NCI-H2081 treated with DMSO at 0.1 percent for 48 hours (cell line): ENCODE measurements at places on chromosomes 2 and 18.

DNA sequence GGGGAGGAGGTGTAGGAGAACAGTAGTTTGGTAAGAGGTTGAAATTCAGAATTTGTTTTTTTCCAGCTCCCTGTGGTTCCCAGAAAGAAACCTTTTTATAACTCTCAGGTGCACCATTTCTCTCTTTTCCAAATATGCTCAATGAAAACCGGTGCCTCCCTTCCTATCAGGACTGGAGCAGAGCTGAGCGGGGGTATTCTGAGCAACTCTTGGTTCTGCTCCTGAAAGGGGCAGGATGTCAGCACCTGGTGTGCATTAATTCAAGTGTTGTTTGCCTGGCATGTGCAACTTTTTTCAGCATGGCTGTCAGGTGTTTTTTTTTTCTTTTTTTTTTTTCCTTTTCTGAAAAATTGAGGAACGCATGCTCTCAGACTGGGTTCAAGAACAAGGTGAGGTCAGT, 74.1 kb downstream of the MAPK4 start:
- no peak for DNase-seq

- no peak for DNase-seq
Measured at GRCh38 chr2:122639176-122639575, 883.7 kb downstream of the TSN start.

- no peak for DNase-seq
Measured at GRCh38 chr2:219570924-219571310, 422 bp downstream of the OBSL1 start.

GRCh38 chr2:201621293-201621999, 21.9 kb downstream of the TMEM237 start:
- no peak for DNase-seq

DNA sequence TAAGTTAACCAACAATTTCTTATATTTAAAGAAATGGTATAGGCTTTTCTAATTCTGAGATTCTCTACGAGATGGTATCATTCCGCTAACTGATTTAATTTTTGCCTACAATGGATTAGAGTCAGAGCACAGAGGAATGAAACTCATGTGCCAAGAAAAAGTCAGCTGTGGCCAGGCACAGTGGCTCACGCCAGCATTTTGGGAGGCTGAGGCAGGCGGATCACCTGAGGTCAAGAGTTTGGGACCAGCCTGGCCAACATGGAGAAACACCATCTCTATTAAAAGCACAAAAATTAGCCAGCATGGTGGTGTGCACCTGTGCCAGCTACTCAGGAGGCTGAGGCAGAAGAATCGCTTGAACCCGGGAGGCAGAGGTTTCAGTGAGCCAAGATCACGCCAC, 17.0 kb upstream of the TTN start:
- no peak for DNase-seq

GRCh38 chr2:23705771-23706612, 220.9 kb downstream of the ATAD2B start:
- no peak for DNase-seq

GRCh38 chr2:98761267-98761781, 30.4 kb upstream of the MGAT4A start:
- DNase-seq = no peak

DNA sequence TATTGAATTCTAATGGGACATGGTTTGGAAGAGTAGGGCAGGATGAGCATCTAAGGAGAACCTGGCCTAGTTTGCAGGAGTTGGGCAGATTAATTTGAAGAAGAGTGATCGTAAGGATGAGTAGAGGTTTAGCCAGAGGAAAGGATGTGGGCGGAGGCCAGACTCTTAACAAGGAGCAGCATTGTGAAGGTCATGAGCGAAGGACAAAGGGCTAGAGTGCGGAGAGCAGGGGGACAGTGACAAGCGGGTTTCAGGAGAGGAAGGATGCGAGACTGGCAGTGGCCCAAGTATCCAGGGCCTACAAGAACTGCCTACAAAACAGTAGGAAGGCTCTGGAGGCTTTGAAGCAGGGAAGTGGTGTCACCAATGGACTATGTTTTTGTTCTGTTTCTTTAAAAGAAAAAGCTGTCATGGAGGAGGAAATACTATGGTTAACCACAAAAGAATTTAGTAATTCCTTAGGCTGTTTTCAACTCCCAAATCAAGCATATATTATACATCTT, 20.1 kb downstream of the SLC66A3 start:
- DNase-seq = no peak

- no peak for DNase-seq
Measured at GRCh38 chr2:229050133-229050532, 221.0 kb downstream of the PID1 start.

DNA sequence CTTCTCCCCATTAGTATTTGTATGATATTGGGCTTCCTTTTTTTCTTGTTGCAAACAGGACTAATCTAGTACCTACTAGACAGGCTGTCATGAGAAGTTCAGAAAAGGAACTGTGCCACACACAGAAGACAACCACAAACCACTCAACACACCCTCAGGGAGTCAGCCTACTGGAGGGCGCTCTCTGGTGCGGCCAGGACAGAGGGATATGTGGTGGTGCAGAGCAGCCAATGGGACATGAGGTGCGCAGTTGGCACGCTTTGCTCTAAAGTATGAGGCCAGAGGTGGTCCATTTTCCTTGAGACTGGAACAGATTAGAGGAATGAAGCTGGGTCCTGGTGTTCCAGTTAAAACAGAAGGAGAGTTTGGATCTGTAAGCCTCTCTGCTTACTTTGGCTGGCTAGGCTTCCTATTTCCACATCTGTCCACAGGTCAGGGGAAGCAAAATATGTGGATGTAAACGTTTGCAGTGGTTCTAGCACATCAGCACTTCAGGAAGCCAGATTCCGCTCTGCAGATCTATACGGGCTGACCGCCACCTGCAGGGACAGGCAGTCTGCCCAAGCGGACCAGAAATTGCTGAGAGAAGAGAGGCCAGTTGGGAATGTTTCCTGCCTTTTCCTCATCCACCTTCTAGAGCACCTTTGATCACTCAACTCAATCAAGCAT, 114.1 kb downstream of the GFPT1 start:
- no peak for DNase-seq

GRCh38 chr18:57744211-57744694, 58.9 kb downstream of the ATP8B1 start:
- DNase-seq = no peak

- no peak for DNase-seq
Measured at GRCh38 chr18:29028560-29028959, 851.6 kb upstream of the CDH2 start.

DNA sequence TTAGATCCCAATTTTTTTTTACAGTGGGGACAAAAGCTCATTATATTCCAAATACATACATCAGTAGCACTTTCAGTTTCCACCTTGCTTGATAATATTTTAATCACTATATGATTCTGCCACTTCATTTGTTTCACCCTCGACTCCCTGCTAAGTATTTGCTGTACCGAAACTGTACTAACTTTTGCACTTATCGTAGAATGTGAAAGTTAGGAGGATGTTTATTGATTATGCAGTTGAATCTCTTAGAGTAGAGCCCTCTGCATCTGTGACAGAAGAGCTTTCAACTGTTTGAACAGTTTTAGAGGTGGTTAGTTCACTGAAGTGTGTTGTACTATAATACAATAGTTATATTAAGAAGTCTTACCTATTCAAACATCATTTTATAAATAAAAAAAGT, 20.8 kb downstream of the NCOA1 start:
- DNase-seq = no peak

DNA sequence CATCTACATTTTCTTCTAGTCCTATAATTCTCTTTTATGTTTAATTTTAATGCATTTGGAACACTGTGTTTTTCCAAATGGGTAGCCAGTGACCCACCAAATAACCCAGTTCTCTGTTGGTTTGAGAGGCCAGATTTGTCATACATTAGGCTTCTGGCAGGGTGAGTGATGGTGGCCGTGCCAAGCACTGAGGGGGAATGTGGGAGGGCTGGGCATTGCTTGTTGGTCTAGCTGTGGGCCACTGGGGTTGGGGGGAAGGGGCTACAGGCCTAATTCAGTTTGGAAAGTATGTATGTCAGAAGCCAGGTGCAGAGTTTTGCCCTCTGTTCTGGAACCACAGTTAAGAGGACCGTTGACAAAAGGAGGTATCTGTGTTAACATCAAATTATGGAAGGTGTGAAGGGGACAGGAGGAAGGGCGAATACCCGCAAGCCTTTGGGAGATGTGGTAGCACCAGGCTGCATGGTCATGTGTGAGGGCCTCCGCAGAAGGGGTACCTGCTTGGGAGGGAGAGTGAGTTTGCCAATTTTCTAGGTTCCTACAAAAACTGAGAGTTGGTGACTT, 38.1 kb upstream of the SCLY start:
- DNase-seq = no peak

- DNase-seq = no peak
Measured at GRCh38 chr18:22109535-22109934, 59.9 kb upstream of the GATA6 start.

DNA sequence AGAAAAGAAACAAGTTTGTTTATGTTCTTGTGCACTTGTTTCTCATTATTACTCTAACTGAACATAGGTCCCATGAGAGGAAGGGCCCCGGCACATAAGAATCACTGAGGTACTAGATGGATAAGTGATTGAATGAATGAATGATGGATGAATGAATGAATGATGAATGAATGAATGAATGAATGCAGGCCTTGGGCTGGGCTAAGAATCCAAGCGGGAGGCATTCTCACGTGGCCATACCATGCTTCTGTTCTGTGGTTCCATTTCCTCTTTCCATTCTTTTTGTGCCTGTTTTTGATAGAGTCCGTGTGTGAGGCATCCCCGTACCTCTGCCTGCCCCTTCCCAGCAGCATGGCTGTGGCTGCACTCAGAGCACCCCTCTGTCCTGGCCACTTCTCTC, 94.8 kb downstream of the SH3BP4 start:
- DNase-seq = no peak

DNA sequence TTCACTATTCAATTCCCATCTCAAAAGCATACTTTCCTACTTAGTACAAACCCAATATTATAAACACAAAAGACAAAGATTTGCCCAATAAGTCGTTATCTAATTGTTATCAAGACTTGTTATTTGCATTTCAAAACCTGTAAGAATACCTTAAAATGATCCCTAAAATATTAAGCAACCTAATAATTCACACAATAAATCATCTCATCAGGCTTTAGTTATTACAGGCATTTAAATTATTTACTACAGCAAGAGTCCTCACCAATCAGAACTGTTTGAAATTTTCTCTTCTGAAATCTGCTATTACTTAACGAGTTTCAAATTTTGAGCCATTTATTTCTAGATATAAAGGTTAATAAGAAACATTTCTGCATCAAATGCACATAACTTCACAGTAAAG, 1.6 kb downstream of the CCDC88A start:
- no peak for DNase-seq

DNA sequence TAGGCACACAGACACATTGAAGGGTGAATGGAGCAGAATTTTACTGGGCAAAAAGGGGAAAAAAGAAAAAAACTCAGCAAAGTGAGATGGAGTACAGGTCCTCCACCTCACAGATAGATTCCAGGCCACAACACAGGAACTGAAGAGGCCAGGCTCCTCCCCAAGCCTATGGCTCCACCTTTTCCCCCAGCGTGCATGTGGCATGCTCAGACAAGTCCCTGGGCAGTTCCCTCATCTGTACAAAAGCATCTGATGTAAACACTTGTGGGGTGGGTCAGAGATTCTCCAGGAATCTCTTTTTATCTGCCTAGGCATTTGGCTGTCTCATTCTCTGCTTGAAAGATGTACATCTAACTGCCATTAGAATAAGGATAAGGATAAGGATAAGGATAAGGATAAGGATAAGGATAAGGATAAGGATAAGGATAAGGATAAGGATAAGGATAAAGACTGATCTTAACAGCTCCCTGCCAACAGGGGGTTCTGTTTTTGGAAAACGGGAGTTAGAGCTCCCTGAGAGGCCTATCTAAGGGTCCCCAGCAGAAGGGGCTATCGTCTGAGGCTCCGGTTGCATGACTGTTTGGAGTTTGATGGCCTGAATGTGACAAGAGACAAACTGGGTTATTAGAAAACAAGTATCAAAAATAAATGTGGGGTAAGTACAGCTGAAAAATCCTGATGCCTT, 17.2 kb upstream of the ASXL3 start:
- DNase-seq = no peak

- no peak for DNase-seq
Measured at GRCh38 chr2:237760506-237761502, 37.8 kb upstream of the RBM44 start.

- DNase-seq = no peak
Measured at GRCh38 chr18:53772293-53772692, 452.2 kb downstream of the MBD2 start.

DNA sequence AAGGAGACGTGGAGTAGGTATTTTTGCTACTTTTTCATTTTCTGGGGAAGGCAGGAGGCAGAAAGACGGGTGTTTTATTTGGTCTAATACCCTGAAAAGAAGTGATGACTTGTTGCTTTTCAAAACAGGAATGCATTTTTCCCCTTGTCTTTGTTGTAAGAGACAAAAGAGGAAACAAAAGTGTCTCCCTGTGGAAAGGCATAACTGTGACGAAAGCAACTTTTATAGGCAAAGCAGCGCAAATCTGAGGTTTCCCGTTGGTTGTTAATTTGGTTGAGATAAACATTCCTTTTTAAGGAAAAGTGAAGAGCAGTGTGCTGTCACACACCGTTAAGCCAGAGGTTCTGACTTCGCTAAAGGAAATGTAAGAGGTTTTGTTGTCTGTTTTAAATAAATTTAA, 3.4 kb downstream of the FZD7 start:
- no peak for DNase-seq

GRCh38 chr2:13923823-13924222, 708.7 kb upstream of the LRATD1 start:
- no peak for DNase-seq

GRCh38 chr2:204177251-204177976, 240.9 kb downstream of the ICOS start:
- no peak for DNase-seq

DNA sequence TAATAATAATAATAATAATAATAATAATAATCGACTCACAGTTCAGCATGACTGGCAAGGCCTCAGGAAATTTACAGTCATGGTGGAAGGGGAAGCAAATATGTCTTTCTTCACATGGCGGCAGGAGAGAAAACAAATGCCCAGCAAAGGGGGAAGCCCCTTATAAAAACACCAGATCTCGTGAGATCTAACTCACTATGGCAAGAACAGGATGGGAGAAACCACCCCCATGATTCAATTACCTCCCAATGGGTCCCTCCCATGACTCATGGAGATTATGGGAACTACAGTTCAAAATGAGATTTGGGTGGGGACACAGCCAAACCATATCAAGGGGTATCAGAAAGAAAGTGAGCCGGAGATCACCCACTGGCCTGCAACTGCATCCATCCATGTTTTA, 40.5 kb upstream of the PAPOLG start:
- no peak for DNase-seq

DNA sequence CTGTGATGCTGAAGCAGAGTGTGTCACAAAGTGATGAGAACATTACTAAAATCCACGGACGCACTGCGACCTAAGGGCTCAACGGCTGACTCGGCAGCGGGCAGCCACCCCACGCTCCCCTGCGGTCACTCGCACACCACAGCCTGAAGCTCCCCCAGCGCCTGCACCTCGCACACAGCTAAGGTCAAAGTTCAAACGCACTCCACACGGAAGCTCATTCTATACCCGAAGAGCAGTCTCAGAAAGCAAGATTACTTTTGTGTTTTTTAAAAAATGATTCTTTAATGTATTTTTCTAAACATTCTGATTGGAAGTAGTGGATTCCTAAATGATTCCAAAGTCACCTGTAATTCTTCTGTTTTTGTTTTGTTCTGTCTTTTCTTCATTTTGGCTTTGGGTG, 21.7 kb downstream of the ASPRV1 start:
- DNase-seq = no peak

GRCh38 chr2:49940626-49941025, 786.3 kb upstream of the FSHR start:
- no peak for DNase-seq
